ENCODE measurements at places on chromosomes 3 and 15.

GRCh38 chr3:133930341-133930933, 34.8 kb upstream of the RAB6B start:
- DNase-seq, result no peak

GRCh38 chr3:46931631-46932331, 44.8 kb downstream of the CCDC12 start:
- no peak for DNase-seq

DNA sequence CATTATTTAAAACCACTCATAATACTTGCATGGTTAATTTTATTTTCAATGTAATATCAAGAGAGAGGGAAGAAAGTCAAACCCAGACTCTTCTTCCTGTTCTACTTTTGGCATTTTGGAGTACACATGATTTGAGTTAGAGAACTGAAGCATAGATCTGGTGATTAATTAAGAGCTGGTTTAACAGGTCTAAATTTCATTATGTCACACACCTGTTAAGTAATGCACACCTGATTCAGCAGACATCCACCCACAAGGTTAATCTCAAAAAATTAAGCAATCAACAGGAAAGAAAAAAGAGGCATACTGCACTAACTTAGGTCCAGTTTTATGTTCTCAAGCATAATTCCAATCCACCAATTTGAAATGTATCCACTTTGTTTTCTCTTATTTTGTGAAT, 101.1 kb upstream of the ICE2 start:
- DNase-seq, result no peak

GRCh38 chr15:89378296-89379151, 43.9 kb upstream of the POLG start:
- no peak for DNase-seq

- DNase-seq, result no peak
These were observed 656.3 kb downstream of the ROBO1 start for GRCh38 chr3:79111375-79112052.

DNA sequence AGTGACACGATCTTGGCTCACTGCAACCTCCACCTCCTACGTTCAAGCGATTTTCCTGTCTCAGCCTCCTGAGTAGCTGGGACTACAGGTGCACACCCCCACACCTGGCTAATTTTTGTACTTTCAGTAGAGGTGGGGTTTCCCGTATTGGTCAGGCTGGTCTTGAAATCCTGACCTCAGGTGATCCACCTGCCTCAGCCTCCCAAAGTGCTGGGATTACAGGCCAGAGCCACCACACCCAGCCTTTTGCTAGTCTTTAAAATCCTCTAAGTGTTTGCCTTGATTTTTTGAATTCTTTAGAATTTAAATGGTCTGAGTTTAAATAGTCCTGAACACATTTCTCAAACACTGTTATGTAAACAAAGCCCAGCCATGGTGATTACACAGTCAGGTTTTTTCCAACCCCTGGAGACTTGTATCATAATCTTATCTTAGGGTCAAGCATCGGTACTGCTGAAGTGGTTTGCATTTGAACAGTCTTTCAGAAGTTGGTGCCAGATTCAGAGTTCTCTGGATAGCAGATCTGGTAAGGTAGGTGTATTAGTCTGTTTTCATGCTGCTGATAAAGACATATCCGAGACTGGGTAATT, 28.2 kb upstream of the PIAS1 start:
- no peak for DNase-seq

GRCh38 chr3:15276028-15276724, 56.2 kb downstream of the SH3BP5 start:
- no peak for DNase-seq

DNA sequence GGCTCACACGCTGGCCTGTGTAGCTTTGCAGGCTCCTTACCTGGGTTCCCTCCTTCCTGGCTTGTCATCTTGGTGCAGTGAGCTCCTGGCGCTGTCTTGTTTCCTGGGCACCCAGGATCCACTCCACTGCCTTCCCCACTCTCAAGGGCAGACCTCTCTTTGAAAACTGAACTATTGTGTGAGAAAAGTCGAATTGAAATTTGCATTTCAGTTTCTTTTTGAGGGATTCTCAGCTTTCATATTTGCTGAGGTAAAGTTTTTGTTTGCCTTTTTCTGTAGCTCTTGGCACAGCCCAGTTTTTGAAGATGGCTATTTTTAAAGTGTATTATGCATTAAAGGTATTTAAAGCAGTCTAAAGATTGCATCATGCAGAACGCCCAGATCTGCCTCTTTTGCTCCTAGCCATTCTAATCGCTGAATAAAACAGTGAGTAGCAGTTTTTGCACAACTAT, 70.1 kb downstream of the CCK start:
- no peak for DNase-seq

DNA sequence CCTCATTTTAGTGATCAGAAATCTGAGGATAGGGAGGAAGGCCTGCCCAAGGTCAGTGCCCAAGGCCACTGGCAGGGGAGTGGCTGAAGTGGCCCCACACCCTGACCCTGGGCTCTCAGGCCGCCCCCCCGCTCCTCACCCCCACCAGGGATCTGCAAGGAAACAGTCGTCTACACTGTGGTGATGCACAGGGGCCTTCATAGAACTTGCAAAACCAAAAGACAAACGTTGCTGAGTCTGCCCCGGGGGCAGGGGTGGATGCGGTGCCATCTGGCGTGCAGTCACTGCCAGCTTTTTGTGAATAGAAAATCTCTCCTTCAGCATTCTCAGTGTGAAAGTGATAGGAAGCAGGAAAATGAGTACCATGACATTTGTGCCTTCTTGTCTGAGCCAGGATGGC, 41.3 kb downstream of the WHAMM start:
- no peak for DNase-seq

DNA sequence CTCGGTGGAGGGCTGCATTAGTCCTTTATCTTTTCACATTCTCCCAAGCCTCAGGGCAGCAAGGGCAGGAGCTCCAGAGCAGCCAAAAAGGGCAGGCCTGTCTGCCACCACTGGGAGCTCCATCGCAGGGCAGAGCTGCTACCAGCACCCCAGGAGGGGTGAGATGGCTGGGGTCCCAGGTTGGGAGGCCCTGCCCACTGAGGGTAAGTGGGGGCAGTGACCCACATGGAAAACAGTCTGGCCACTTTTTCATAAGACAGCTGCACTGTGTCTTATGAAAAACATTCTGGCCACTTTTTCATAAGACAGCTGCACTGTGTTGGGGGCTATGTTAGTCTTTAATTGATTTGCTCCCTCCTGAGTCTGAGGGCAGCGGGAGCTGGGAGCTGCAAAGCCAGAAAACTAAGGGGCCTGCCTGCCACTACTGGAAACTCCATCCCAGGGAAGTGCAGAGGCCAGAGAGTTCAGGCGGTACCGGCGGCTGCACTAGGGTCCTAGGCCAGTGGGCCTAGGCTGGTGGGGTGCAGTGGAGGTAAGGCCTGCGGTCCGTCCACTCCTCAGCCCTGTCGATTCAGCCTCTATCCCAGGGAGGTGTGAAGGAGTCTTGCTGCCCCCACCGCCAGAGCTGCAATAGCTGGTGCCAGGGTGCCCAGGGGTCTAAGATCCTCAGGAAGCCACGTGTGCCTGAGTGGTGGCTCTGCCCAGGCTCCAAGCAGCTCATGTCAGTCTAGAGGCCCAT, 45.4 kb downstream of the TMCO5A start:
- no peak for DNase-seq

DNA sequence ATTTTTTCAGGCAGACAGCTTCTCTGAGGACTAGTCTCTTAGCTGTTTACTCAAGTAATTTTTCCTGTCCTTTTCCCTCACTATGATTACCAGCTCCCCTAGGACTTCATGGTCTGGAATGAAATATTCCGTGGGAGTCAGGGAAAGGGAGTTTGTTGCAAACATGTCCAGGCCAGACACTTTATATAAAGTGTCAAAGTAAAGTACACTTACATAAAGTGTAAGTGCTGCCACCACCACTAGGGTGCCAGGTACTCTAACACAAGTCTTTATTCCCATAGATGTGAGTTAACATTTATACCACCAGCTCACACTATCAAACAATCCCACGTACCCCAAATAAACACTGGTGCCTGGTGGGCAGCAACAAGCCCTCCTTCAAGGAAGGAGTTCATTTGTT, 179.8 kb downstream of the SNRPN start:
- no peak for DNase-seq

DNA sequence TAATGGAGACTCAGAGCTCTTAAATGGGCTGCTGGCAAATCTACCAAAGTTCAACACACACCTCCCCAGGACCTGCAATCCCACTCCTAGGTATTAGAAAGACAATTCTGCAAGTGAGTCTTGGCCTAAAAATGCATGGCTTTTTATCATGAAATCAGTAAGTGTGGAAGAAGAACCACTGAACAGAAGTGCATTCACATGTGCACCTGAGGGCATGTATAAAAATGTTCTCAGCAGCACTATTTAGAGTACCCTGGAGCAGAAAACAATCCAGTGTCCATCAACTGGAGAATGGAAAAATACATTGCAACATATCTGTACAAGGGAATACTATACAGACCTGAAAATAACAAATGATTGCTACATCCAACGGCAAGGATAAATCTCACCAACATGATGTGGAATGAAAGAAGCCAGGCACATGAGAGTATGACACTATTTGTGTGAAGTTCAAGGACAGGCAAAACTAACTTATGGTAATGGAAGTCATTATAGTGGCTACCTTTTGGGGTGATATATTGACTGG, 8.1 kb upstream of the SLC6A1 start:
- DNase-seq, result no peak

DNA sequence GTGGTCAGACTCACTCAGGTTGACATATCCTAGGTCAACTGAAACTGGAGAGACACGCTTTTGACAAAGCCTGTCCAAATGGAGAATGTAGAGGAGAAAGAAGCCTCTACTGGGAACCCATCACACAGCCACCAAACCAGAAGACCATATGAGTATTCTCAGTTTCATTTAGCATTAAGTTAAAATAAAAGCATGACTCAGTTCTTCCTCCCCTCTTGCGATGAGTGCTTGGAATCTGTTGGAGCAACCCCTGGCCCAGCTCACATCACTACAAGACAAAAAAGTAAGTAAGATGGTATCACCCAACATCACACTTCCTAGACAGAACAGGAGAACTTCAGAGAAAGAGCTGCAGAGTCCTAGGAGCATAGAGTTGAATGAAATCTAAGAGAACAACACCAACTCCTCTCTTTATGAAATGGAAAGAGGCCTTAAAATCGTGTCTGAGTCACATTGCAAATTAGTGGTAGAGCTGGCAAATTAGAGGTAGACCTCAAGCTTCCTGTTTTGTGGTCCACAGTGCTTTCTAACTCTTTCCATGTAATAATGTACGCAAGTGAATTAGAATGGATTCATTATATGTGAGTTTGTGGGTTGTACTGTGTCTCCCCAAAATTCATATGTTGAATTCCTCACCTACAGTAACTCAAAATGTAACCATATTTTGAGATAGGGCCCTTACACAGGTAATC, 51.2 kb downstream of the FGF12 start:
- peak; percentile 6 for DNase-seq

DNA sequence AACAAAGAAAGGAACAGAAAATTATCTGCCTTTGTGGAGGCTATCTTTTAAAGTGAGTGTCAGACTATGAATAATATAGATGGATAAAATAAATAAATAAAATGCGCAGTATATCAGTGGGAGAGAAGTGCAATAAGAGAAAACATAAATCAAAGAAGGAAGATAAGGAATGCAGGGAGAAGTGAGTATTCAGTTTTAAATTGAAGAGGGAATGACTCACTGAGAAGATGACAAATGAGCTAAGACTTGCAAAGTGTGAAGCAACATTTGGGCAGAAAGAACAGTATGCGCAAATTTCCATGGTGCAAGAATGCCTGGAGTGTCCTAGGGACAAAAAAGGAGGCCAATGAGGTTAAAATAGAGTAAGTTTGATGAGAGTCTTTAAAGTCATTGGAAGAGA, 1300.1 kb upstream of the ALCAM start:
- DNase-seq, result no peak

DNA sequence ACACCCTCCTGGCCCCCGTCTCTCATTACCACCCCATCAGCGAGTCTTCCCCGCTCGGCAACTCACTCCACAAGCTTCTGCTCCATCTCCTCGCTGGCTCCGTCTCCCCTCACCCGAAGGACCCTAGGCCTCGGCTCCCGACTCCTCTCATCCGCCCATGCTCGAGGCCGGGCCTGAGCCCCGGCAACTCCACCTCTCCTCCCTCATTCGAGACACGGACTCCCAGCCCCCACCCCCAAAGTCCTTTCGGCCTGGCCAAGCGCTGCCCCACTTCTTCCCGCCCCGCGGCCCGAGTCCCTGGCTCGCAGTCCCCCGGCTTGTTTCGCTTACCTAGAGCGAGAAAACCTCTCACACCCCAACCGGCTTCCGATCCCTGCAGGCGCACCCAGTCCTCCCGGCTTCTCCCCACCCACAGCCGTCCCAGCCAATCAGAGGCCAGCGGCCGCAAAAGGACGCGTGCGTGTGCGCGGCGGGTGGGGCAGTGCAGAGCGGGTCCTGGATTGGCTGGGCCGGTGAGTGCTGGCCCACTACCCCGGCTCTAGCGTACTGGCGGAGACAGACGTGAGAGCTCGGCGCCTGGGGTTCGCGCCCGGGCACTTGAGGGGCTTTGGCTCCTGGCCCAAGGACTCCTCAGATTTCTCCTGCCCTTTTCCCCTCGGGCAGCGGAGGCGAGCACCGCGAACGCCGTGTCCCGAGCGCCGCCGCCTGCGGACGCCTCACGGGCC, at the start of gene HIGD1A:
HIGD1A (minus strand) TSS at position 385 of the 725 bp plus-strand sequence. CDS start 10,237 bp downstream, outside the sequence.
- DNase-seq, result peak; percentile 94

GRCh38 chr3:180375831-180376230, 226.1 kb upstream of the TTC14 start:
- no peak for DNase-seq

- DNase-seq, result no peak
These were observed 228.2 kb upstream of the TRIM42 start for GRCh38 chr3:140449413-140450256.

DNA sequence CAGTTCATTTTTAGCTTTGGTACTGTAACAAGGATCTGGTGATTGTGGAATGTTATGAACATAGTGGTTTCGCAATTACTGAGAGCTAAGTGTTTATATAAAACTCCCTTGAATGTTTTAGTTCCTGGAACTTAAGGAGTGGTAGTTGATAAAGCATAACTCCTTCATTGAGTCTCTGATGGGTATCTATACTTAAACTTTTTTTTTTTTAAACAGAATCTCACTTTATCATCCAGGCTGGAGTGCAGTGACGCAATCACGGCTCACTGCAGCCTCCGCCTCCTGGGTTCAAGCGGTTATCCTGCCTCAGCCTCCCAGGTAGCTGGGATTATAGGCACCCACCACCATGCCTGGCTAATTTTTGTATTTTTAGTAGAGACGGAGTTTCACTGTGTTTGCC, 11.3 kb downstream of the PRKCI start:
- DNase-seq, result no peak

GRCh38 chr15:36863570-36863969, 236.8 kb downstream of the MEIS2 start:
- DNase-seq, result no peak

GRCh38 chr15:97189162-97189780, 771.2 kb upstream of the ARRDC4 start:
- DNase-seq, result no peak

DNA sequence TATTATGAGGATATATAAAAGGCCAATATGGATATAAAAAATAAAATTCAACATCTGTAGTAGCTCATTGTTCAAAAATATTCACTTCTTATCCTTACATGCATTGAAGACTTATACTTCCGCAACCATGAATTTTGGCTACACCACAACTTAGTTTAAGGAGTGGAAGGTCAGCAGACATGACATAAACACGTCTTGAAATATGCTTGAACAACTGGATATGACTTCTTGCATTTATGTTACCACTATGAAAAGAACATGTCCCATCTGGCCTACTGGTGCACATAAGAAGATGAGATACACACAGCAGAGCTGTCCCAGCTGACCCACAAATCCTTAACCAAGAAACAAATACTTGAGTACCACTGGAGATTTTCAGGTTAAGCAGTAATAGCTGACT, 52.1 kb downstream of the MYO9A start:
- no peak for DNase-seq

- no peak for DNase-seq
These were observed 1.3 kb downstream of the IL17RE start for GRCh38 chr3:9903904-9904303.

- DNase-seq, result no peak
These were observed at the start of gene TMC3 for GRCh38 chr15:81373775-81374395. Gene TMC3 (minus strand): TSS chr15:81374213. CDS start chr15:81374077, 136 bp downstream.

Measured in stimulated activated CD4-positive, alpha-beta T cell treated with anti-CD3 and anti-CD28 coated beads, Interleukin-2, amount 100 ng/mL, for 24 hours (primary cell).